Activated T-helper 9 cell treated with anti-CD3 and anti-CD28 coated beads, Interleukin-2, amount 50 U/mL, for 16 hours (primary cell): ENCODE measurements at places on chromosomes 5 and 9.

- no peak for DNase-seq
These were observed 43.7 kb downstream of the RANBP6 start for GRCh38 chr9:5971740-5972139.

DNA sequence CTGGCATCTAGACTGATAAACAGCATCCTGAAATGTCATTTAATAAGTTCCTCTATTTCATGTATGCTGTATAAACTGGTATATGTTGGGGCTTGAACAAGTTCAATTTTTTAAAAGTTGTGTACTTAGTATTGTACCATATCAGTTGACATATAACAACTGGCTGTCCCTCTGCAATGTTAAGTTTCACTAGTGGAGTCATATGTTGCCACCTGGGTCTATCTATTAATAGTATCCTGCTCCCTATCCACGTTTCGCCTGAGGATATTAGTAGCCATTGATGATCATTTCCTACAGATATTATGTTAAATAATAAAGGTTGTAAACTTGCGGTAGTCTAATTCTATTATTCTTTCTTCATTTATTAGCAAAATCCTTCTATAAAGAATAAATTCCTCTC lies 177.6 kb downstream of the RFX3 start:
- DNase-seq = no peak

GRCh38 chr9:135461936-135462335 lies 17.6 kb upstream of the PPP1R26 start:
- DNase-seq = no peak

DNA sequence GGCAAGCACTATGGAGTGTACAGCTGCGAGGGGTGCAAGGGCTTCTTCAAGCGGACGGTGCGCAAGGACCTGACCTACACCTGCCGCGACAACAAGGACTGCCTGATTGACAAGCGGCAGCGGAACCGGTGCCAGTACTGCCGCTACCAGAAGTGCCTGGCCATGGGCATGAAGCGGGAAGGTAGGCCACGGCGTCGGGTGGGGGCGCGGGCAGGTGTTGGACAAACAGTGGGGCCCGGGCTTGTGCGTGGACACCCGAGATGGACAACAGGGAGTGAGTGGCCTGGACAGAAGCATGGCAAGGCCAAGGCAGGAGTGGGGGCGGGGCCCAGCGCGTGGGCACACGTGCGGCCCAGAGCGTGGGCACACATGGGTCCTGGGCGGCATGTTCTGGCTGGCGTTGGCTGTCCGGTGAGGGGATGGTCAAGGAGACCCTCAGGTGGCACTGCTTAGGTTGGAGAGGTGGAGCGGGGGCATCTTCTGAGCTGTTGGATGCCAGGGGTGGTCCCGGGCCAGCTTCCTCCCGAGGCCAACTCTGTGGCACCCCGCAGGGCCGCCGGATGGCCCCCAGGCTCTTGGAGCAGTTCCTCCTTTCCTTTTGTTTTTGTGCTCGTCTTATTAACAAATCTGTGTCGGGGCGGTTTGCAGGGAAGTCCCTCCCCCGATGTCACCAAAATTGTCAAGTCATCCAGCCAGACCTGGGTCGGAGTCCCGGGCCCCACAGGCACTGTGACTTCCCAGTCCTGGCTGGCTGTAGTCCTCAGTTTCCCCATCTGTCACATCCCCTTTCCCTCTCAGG lies 82.9 kb downstream of the RXRA start:
- no peak for DNase-seq
